GM20000 (cell line): ENCODE measurements at places on chromosomes 13 and 19.

DNA sequence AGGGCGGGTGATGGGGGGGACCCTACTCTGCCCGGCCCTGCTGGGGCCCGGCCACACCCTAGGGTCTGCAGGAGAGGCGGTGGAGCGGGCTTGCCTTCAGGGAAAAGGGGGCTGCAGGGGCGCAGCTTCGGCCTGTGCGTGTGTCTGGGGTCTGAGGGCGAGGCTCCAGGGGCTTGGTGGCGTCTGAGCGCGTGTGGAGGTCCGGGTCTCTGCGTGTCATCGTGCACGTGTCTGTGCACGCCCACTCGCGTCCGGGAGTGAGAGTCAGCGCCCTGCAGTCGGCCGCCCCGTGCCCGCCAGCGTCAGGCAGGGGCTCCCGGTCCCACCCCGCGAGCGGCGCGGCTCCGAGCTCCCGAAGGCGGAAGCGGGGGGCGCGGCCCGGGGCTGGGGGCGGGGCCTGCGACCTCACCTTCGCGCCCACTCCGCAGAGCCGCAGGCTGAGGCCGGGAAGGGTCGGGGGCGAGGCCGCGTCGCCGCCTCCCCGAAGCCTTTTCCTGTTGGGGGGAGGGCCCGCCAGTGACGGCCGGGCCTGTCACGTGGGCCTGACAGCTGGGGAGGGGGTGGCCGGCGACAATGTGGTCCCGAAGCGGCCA lies at the start of gene ARHGAP45:
TSS of gene ARHGAP45 (plus strand) at position 420 of the 593 bp plus-strand sequence. CDS start 239 bp downstream, outside the sequence.
- DNase-seq: peak; percentile 94

- no peak for DNase-seq
Measured at GRCh38 chr13:112457485-112457884, 81.3 kb downstream of the SPACA7 start.

- DNase-seq: no peak
Measured at GRCh38 chr13:99988529-99989275, 7.1 kb downstream of the ZIC2 start.

DNA sequence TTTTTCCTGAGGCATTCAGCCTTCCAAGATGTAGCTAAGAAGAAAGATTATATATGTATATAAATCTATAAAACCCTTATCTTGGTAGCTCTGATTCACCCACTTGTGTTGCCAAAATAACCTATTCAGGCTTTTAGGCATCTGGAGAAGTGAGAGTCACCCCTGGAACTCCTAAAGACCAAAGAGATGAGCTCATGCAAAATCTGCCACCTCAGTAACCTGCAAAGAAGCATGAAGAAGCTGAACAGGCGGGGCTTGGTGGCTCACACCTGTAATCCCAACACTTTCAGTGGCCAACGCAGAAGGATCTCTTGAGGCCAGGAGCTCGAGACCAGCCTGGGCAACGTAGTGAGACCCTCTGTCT lies 393.7 kb downstream of the FOXO1 start:
- DNase-seq: no peak

GRCh38 chr19:6678690-6679109 lies 8.7 kb upstream of the TNFSF14 start:
- no peak for DNase-seq

DNA sequence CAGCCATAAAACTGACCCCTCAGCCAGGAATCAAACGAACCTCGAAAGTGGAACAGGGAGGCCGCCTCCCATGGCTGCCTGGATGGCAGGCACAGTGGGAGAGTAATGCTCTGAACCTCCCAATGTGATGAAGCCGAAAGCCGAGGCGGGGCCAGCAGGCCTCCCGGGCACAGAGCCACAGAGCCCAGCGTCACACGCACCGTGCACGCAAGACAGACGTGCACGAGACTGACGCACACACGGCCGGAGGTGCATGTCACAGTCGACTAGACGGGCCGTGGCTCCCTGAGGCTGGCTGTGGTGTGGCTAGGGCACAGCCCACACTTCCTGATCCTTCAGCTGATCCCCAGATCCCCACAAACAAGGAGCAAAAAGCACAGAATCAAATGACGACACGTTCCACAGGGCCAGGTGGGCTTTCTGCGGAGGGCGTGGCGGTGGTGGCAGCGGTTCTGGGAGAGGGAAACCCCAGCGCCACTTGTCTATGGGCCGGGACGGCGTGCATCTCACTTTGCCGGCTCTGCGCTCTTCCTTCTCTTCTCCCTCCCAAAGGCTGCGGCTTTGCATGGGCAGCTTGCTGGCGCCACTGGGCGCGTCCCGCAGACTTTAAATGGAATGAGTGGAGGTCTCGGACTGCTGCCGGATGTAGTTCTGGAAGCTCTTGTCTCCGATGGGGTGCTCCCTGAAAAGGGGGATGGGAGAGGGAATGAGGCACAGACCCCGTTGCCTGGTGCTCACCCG lies 5.0 kb upstream of the C13orf46 start:
- no peak for DNase-seq

DNA sequence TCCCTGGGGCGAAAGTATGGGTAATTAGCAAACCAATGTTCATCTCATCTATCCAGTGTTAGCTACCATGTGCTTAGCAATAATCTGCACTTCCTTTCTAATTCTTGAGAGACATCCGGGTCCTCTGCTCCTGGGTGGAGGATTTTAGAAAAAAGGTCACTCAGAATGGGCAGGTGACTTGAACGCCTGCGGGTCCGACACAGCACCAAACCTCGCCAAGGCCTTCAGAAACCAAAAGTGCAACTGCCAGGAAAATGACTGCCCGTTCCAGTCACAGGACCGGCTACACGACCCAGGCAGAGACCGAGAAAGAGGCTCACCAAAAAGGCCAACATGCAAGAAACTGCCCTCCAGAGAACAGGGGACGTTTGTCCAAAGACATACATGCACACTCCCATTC lies 39.9 kb downstream of the ZNF146 start:
- DNase-seq: no peak

DNA sequence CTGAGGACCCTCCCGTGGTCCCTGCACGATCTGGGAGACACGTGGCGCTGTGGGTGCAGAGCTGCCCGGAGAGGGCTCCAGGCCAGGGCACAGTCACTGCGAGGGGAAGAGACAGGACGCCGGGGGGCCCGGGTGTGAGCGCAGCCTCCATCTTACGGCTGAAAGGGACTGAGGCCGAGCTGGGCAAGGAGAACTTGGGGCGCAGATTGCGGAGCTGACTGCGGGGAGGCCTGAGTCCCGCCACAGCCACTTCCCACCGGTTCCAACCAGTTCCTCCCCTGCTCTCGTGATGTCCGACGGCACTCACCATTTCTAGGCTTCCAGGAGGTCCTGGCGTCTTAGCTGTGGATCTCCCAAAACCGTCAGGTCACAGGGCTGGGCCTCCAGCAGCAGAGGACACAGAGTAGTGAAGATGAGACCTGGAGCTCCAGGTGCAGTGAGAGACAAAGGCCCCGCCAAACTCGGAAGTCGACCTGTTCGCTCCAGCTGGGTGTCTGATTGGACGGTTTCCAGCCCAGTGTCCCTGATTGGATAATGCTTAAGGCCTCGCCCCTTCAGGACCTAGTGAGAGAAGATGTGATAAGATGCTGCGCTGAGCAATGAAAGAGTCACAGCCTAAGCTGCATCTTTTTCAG lies 4.8 kb upstream of the ZNF253 start:
- DNase-seq: peak; percentile 9

DNA sequence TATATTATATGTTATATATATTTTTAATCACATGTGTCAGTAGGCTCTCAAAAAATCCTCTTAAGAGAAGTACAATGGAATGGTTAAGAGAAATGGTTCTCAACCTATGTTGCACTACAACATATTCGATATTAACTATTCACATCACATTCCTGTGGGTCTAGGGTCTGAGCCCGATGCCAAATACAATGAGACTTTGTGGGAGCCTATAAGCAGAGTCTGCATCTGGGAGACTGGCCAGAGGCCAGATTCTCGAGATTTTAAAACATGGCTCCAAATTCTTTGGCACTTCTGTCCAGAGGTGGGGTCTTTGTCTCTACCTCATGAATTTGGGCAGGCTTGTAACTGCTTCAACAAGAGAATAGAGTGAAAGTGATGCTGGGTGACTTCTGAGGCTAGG lies 79.4 kb upstream of the NBEA start:
- DNase-seq: no peak

DNA sequence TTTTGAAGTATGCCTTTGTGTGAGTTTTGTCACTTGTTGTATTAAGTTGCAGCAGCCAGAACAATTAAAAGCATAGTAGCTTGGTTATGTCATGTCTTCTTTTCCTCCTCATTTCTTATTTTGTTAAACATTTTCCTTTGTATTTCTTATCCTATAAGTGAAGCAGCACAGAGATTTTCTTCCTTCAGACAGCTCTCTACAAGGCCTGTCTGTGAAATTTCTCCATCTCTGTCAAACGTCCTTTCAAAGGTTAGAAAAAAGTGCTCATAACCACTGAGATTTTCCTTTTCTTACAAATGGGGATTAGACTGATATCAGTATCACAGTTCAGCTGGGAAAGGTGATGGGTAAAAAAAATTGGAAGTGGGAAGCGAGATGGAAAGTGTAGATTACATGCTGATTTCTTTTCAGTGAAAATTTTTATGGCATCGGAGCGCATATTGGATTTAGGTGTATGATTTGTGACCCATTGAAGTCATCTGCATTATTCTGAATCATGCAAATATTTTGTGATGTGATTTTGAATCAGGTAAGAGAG lies 71.7 kb downstream of the GPC5 start:
- no peak for DNase-seq

DNA sequence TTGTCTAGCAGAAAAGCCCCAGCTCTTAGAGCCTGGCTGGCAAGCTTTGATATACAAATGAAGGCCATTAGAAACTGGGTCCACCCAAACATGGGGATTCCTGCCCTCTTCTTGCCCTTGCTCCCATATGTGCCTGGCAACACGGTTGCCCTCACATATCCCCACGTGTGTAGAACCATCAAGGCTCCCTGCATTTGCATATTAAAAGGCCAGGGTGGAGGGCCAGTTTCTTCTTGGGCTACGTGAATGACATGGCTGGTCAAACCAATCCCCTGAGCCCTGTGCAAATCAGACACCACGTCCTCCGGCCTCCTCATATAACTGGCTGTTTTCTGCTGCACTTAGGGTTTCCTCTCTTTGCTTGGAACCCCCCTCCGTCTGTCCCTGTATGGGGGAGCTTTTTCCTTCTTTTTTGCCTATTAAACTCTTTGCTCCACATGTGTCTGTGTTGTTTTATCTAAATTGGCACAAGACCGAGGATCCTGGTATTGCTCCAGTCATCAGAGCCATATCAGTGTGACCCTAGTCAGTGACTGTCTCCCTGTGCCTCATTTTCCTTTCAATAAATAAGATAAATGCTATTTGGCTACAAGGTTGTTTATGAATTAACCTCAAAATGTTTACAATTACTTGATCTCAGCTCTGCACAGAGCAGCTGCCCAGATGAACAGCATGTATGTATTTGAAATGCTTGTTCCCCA lies 30.3 kb upstream of the CEACAM1 start:
- no peak for DNase-seq

GRCh38 chr13:80040196-80040980 lies 300.5 kb downstream of the SPRY2 start:
- no peak for DNase-seq

GRCh38 chr19:4776436-4777211 lies 14.9 kb upstream of the FEM1A start:
- no peak for DNase-seq

DNA sequence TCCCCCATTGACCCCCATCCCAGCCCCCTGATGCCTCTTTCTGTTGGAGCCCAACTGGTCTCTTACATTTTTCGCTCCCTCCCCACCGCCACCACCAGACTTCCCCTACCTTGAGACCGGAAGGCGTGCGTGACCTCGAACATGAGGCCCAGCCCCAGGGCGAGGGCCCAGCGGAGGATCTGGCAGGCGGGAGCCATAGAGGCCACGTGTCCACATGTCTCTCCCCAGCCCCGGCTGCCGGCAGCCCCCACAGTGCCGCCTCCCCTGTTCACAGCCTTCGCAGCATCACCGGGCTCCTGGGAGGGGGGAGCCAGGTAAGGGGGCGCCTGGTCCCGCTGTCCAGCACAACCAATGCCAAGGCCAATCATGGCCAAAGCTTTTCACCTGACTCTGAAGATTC lies 5.0 kb downstream of the ADAMTS10 start:
- DNase-seq: no peak

- peak; percentile 1 for DNase-seq
Measured at GRCh38 chr13:105165449-105166125, 1369.9 kb downstream of the EFNB2 start.

DNA sequence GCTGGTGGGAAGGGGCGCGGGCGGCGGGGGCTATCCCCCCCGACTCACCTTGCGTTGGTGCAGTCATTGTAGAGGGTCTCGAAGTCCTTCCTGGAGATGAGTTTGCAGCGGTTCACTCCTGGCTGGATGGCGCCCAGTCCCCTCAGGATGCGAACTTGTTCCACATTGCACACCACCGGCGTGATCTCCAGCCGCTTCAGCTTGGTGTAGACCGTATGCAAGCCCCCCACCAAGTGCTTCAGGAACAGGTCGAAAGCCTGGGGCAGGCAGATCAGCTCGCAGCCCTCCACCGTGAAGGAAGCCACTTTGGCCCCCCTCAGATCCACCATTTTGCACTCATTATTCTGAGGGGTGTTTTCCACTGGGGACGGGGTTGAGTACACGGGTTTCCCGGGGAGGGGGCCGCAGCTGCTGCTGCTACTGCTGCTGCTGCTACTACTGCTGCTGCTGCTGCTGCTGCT lies 1.1 kb downstream of the DACH1 start:
- DNase-seq: peak; percentile 42

DNA sequence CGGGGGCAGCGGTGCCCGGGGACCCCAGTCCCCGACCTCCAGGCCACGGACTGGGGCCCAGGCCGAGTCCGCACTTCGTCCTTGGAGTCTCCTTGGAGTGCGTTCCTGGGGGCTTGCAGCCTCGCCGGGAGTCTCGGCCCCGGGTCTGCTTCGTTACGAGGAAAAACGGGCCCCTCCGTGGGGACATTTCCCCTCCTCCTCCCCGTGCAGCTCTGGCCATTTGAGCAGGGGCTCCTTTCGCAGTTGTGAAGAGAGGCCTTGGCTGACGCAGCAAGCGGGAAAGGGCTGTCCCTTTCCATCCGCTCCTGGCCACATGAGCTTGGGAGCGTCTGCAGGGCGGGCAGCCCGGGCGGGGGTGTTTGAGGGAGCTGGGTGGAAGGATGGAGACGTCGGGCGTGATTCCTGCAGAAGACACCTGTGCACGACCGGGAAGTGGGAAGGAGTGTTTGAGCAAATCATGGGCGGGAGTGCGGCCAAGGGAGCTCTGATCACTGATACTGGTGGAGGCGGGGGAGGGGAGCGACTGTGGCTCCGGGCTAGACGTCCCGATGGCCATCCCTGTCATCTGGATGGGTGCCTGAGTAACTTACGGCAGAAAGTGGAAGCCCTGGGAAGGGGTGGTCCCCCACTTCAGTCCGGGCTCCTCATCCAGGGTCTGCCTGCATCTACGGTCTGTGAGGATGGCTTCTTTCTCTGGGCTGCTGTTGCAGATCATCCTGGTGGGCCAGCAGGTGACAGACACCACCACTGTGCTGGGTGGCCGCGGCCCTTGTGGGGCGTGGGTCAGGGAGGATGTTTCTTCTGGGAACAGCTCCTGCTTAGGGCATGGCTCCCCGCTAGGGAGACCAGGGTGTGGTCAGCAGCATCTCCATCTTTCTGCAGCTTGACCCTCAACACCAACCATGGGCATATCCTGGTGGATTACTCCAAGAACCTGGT lies 736 bp downstream of the GPI start:
- DNase-seq: no peak

- DNase-seq: no peak
Measured at GRCh38 chr13:30004204-30004603, 153.8 kb upstream of the UBL3 start.
